ENCODE measurements at places on chromosomes 13 and 19.
A peak's percentile ranks its signal among the peaks of the same experiment; 100 is the strongest.

- DNase-seq: peak; percentile 57
Measured at GRCh38 chr19:3061182-3062161, 823 bp downstream of the TLE5 start.

- DNase-seq: no peak
Measured at GRCh38 chr13:101941095-101941783, 460.6 kb downstream of the FGF14 start.

DNA sequence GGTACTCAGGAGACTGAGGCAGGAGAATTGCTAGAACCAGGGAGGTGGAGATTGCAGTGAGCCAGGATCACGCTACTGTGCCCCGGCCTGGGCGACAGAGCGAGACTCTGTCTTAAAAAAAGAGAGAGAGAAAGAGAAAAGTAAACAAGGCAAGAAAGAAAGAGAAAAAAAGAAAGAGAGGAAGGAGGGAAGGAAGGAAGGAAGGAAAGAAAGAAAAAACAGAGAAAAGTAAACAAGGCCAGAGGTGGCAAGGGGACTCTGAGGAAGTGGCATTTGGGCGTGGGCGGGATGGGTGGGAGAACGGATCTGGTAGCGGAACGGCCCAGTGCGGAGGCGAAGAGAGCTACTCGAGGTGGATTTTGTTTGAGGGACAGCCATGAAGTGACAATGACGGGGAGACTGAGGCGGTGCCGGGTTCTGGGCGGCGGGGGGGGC is 7.5 kb upstream of the ARRDC2 start:
- no peak for DNase-seq

DNA sequence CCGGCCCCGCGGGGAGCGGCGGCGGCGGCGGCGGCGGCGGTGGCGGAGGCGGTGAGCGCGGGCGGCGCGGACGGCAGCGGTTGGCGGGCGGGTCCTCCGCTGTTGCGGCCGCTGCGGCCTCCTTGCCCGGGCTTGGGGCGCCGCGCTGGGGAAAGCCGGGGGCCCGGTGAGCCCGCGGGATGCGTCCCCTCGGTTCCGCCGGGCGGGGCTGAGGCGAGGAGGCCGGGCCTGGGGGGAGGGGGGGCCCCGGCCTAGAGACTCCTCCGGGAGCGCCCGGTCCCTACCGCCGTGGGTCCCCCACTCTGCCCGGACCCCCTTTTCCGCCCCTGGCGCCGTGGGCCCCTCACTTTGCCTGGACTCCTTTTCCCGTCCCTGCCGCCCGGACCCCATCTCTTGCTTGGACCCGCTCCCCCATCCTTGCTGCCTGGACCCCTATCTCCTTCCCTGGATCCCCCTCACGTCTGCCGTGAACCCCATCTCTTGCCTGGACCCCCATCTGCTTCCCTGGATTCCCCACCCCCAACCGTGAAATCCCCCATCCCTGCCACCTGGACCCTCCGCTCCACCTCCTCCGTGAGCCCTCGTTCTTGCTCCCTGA is 28.6 kb upstream of the NDUFS7 start:
- no peak for DNase-seq

DNA sequence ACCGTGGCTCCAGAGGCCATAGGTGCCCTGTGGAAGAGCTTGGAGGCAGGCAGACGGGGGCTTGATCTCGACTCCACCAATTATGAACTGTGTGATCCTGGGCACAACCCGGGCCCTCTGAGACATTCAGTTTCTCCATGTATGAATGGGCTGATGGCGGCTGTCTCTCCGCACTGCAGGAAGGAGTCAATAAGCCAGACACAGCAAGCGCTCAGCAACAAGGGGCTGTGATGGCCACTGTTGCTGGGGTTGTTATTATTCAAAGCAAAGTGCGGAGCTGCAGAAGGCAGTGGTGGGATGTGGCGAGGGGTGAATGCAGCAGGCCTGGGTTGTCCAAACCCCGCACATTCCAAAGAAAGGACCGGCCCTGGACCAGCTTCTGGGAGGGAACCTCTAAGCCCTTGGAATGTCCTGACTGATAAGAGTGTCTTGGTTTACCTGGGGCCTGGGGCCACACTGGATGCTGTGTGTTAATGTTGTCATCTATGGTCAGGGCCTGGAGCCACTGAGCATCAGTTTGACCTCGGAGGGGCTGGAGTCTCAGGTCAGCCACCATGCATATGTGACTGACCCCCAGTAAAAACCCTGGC is 8.3 kb downstream of the TMEM143 start:
- no peak for DNase-seq

DNA sequence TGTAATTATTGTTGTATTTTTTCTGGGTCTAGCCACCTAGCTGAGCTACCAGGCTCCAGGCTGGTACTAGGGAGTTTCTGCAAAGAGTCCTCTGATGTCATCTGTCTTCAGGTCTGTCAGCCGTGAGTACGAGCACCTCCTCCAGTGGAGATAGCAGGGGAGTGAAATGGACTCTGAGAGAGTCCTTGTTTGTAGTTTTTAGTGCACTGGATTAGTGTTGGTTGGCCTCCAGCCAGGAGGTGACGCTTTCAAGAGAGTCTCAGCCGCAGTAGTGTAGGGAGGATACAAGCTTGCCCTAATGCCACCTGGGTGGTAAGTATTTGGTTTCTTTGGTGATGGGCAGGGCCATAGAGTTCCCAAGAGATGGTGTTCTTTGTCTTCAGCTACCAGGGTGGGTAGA is 384.8 kb downstream of the SLC7A1 start:
- DNase-seq: no peak

DNA sequence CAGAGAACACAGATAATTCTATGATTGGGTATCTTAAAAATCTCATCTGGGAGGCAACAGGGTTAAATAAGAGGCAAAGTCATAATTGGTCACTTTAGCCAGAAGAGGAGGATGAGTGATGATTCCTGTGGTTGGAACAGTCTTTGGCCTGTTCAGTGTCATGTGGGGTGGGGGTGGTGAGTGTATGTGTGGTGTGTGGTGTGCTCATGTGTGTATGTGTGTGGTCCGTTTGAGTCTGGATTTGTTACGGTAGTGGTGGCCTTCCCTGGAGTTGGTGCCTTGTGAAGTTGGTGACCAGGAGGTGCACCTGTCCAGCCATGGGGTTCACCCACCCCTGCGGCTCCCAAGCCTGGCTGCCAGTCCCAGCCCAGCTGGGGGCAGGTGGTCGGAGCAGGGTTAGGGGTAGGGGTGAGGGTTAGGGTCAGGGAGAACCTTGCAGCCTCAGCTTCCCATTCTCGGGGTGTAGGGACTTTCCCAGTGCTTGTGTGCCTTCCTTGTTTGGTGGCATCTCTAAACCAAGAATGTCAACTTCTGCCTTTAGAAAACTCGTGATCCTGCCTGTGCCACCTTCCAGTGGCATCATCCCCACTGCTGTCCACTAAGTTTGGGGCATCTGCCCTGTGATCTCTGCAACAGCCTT is 97.5 kb downstream of the RAB20 start:
- DNase-seq: no peak

GRCh38 chr19:5893907-5894703 is 9.5 kb downstream of the NDUFA11 start:
- DNase-seq: no peak

DNA sequence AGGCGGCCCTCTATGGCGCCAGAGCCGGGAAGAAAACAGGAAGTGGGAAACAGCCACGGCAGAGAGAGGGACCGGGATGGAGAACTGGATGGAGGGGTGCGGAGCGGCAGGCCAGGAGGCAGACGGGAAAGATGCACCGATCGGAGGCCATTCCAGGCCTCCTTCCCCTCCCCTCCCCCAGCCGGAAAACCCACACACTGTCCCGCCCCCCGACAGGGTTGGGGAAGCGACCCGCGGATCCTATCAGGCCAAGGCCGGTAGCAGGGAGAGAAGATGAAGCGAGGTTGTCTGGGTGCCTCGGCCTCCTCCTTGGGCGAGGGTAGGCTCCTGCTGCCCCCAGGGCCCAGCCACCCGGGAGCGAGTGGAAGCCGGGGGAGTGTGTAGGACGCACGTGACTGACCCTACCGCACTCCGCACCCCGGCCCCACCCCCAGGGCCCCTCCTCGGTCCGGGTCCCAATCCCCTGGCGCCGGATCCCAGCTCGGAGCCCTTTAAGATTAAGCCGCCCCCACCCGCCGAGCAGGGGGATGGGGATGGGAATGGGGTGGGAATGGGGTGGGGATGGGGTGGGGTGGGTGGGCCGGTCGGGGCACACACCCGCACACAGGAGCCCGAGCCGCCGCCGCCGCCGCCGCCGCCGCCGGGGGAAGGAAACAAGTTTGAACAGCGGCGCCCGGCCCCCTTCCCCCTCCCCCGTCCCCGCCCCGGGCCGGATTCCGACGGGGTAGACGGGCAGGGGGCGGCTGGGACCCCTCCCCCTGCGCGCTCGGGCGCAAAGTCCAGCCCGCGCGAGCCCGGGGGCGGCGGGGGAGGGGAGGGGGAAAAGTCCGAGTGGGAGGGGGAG is 1.5 kb downstream of the ERF start:
- DNase-seq: no peak

- DNase-seq: no peak
Measured at GRCh38 chr13:60335531-60335930, 61.5 kb upstream of the TDRD3 start.

DNA sequence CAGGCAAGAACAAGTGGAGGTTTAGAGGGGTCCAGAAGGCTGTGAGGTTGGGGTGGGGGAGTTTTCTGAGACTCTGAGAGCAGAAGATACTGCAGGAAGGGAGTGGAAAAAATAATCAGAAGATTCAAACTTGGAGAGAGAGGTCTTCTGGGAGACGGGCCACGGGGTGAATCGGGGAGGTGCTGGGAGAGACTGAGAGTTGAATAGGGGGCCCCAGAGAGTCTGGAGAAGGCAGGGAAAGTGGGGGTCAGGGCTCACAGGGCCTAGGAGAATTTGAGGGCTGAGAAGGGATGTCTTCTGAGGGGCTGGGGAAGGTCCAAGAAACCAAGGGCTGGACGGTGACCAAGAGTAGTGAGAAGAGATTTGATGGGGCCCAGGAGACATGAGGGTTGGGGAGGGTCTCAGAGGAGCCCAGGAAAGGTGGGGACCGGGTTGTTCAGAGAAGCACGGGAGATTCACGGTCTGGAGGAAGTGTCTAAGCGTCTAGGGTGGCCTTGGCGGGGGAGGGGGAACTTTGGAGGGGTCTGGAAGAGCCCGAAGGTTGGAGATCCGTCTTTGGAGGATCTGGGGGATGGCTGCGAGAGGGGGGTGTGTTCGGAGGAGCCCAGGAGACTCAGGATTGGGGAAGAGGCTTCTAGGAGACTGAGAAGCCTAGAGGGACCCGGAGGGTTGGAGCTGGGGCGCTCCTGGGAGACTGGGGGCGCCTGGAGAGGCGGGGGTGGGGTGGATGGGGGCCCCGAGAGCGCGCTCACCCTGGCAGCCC is 1.5 kb downstream of the KCNC3 start:
- DNase-seq: no peak

DNA sequence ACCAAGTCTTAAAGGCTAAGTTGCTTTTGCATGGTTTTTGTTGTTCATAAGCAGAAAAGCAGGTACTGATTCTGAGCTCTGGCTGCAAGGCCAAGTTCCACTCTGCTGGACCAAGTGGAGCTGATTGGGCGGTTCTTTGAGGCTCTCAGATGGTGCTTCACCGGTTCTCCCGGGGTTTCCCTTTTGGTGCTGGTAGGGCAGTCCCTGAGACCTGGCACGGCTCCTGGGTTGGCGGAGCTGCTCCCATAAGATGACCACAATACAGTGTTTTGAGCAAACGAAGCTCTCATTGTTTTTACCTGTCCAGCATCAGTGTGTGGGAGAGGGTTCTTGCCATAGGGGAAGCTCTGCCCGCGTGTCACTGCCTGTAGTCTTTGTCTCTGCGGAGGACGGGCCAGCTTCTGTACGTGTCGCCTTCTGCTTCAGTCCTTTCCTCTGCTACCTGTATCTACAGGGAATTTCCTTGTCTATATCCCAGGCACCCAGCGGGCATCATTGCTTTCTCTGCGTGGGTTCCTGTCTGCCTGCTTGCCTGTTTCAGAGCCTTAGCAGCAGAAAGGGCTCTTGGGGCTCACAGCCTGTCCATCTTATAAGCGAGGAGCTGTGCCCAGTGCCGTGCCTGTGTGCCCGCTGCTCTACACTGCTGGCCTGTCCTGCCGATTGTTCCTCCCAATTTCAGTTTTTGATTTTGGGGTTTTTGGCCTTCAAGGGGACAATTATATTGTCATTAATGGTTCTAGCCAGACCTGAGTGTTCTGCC is 2.3 kb downstream of the U2AF2 start:
- DNase-seq: no peak

- DNase-seq: no peak
Measured at GRCh38 chr13:67231289-67232000, 1.3 kb upstream of the PCDH9 start.

DNA sequence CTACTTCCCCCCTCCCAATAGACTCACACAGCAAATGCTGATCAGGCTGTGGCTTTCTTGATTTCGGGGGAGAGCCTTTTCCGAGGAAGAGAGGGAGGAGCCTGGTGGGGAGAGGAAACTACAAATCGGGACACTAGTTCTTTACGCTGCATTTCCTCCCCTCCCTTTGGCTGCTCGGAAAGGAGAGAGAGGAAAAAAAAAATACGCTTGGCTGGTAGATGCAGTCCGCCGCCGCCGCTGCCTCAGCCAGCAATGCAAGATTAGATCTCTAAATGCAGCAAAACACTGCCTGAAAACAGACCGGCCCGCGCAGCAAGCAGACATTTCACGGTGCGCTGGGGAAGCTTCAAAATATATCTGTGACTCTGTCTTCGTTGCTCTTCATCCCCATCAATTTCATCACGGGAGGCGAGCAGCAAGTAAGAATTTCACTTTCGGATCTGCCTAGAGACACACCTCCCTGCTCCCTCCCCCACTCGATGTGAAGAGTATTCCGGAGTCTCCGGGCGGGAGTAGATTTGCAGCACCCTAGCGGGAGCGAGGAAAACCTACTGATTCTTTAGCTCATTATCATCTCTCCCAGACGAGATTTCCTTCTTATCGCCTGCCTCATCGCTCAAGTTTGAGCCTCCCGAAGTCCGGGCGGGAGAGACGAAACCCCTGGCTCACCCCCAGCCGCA is at the start of gene PCDH17:
Gene PCDH17 (plus strand): TSS at position 149 of the 680 bp plus-strand sequence. CDS start 803 bp downstream, outside the sequence.
- DNase-seq: no peak

- no peak for DNase-seq
Measured at GRCh38 chr19:3868770-3869456, at the start of gene ZFR2. TSS of gene ZFR2 (minus strand) at chr19:3869038. CDS start at chr19:3869017, 21 bp downstream.

GRCh38 chr13:112722433-112723263 is 32.8 kb downstream of the ATP11A start:
- DNase-seq: no peak

DNA sequence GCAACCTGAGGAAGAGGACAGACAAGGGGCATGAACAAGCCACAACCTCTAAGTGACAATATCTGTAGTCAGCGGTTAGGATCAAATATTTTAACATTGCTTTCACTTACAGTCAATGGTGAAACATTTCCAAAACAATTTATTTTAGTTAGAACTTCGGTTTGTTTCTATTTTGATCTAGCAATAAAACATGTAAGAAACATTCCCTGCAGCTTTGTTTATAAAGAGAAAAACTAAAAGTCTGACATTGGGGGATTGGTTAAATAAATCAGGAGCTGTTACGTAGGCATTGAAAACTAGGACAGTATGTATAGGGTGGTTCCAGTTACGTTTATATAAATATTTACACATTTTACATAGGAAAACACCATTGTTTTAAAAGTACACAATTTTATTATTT is 3.4 kb downstream of the URI1 start:
- DNase-seq: no peak

DNA sequence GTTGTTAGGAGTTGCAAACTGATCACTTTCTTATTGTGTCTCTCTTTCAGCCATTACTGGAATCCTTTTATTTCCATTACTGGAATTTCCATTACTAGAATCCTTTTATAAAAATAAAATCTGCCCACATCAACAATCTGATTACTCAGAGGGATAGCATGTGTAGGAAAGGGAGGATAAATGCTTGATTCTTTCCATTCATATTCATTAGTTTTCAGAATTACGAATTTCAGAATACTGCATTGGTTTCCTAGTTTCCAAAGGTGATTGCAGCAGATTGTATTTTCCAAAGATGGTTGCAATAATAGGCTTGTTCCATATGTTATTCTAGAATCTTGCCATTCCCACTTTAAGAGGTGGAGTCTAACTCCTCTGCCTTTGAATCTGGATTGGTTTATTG is 37.1 kb downstream of the ZNF146 start:
- no peak for DNase-seq
